Activated T-helper 2 cell treated with anti-CD3 and anti-CD28 coated beads, Interferon-gamma antibody, Interleukin-2, Interleukin-4, amounts not matched to agents 10 μg/mL and 5 μg/mL and 100 μg/mL, durations not matched to agents 14 hours and 24 hours and 36 hours (primary cell): ENCODE measurements at places on chromosomes 3 and 15. TPM values are rescaled to one million over a fixed set of nuclear protein-coding genes. Genes with fewer than 3 reads are reported as not detected.
A peak's percentile ranks its signal among the peaks of the same experiment; 100 is the strongest.

The TGM5 gene
- 0.09 and 0.21 TPM in 2 replicates for total RNA-seq

The ZPLD1 gene
- not detected in 2 replicates for total RNA-seq

The COLQ gene
- 1.6 and 2.1 TPM in 2 replicates for total RNA-seq

The CD80 gene
- 6.8 TPM in 2 replicates for total RNA-seq

The ARGFX gene
- not detected in 2 replicates for total RNA-seq

The TERC gene
- total RNA-seq, result 7.0 and 9.8 TPM in 2 replicates

DNA sequence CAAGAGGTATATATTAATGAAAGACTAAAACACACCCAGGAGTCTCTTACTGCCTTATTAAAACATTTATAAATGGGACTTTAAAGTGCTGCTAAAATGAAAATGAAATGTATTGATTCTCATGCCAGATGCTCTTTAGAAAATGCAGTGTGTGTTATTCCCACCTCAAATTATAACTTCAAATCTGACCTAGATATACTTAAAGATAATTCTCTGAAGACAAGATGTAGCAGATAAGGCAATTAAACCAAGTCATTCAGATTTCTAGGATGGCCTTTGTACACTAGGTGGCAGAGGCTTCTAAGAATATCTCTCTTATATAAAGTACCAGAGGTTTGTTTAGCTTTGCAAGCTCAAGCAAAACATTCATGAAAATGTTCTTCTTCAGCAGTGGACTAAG, 26.9 kb upstream of the GOLGA8B start:
- no peak for DNase-seq

- no peak for DNase-seq
Measured at GRCh38 chr3:132432639-132433038, 15.3 kb downstream of the DNAJC13 start.

GRCh38 chr15:97520689-97521088, 439.8 kb upstream of the ARRDC4 start:
- no peak for DNase-seq

- peak; percentile 83 for DNase-seq
Measured at GRCh38 chr3:150703756-150704344, at the start of gene ERICH6. ERICH6 (minus strand) TSS chr3:150703920; CDS start chr3:150703898, 22 bp downstream.

DNA sequence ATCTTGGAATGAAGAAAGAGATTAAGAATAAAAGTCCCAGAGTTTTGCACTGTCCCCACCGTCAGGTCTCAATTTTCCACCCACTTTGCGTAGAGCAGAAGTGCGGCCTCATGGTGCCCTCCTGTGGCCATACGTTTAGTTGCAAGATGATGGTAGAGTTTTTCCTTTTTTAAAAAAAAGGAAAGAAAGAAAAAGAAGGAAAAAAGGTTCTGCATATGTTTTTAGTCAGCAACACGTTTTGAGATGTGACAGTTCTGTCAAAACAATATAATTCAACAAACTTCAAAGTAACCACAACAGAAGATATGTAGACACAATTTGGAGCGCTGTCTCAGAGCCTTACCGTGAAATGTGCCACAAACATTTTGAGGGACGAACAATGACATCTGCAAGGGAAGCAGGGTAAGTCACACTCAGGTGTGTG, 24.6 kb downstream of the EBLN2 start:
- no peak for DNase-seq

GRCh38 chr15:81279621-81280485, 44.1 kb downstream of the STARD5 start:
- no peak for DNase-seq
